ENCODE measurements at places on chromosomes 2 and 18.

DNA sequence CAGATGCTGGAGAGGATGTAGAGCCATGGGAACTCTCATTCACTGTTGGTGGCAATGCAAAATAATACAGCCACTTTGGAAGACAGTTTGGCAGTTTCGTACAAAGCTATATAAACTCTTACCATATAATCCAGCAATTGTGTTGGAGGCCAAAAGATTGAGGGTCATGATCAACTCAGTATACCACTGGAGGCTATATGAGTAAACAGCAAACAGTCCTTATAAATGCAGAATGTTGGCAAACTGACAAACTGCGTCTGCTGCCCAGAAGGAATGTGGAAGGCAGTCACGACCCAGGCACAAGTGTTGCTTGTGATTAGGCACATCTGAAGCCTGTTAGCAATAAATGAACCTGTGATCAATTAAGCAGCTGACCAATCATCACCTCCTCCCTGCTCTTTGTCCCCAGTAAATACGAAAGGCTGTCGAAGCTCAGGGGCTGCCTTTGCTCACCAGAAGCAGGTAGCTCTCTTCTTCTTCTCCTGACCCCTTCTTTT, 98.1 kb upstream of the SPOPL start:
- DNase-seq, result peak; percentile 4

DNA sequence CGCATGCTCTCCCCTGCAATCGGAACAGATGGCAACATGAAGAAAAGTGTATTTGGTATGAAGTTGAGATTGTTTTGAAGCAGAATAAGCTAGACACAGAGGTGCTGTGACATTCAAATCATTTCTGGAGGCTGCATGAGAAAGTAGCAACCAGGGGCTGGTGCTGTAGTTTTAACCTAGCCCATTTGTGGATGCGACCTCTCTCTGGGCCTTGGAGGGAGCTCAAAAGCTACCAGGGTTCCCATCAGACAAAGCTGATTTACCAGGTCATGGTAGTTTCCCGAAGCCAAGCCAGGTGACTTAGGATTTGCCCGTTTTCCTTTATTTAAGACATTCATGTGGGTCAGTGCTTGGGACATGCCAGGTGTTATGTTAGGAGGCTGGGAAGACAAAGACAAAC, 77.5 kb downstream of the CIB4 start:
- DNase-seq, result no peak

DNA sequence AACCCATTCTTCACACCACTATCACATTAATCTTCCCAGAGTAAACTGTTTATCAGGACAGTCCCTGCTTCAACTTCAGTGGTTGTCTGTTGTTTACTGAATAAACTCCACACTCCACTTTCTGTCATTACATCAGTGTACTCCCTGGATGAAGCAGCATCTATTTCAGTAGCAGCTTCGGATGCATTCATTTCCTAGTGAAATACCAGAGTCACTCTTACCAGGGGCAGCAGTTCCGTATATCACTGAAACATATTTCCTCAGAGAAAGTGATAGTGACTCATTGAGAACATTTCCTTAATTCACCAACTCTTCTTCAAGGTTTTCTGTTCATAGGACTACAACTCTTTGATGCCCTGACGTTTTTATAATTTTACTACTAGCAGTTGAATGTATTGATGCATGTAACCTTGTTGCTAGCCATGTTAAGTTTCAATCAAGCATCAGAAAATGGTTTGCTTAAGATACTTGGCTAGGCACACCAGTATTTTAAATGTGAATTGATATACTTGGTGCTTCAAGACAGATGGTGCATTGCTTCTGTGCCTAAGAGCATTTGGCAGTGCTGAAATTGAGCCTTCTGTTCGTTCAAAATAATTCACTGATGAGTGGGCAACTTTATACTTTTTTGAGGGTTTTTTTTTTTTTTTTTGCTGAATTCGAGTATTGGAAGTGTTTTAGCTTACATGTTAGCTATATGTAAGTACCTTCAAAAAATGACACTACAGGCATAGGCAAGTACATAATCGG, 92.3 kb downstream of the UBE2E3 start:
- peak; percentile 46 for DNase-seq

- peak; percentile 82 for DNase-seq
Observed at GRCh38 chr2:240326246-240326645, 109.2 kb upstream of the GPC1 start.

DNA sequence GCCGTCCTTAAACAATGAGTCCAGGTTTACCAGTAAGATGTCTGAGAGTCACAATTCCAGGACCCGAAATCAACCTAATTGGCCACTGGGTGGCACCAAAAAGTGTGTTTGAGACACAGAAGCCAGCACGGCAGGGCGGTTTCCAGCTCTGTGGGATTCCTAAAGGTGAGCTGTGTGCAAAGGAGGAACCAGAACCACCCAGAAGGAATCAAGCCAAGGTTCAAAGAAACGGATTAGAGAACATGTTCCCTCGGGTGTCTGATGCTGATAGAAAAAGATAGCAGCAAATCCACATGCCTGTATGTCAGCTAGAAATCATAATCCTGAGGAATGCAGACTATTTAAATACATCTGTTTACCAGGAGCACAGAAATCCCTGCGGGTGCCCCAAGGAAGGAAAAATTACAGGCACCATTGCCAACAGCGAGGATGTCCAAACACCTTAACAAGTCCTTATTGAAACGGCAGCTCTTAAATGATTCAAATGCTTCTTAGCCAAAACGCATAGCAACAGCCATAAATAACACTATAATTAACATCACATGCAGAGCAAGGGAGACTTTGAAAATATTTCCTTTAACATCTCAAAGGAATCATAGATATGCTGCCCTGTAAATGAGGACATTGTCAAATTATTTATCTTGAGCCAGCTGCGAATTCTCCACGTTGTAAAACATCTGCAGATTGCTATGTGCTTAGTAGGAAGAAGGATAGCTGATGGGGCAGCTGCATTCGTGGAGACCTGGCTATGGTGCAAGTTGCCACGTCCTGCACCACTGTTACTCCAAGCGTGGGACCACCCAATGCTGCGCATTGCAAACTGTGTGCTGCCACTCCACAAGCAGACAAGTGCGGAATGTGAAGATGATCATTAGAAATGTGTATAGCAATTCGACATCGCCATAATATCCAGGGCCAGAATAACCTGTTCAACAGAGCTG, 318.7 kb upstream of the NCKAP5 start:
- peak; percentile 88 for DNase-seq

DNA sequence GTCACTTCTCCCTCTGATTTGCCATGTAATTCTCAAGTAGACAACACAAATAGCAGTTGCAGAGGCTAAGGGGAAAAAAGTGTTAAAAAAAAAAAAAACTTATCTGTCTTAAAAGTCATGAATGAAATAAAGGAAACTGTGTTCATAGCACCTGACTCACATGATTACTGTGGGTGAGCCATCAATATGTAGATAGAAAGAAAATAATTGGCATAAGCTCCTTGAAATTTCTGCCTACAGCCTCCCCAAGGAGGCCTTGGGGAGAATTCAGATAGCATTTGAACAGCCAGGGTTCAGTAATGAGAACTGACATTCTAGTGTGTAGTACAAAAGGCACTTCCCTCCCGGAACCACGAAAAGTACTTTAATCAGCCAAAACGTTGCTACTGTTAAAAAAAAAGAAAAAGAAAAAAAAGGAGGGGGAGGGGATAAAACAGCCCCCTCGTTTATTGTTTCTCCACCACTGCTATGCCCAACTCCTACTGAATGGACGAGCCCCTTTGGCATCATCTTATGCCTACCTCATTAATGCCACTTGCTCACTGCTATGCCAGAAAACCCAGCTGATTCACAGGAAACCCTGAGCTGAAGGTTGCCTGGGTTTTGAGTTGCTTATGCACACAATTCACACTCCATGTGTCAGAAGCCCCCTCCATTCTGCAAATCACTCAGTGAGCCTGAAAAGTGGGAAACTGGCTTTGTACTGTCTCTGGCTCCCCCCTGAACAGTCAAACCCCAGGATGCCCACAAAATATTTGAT, 65.5 kb upstream of the KLF7 start:
- DNase-seq, result peak; percentile 54

DNA sequence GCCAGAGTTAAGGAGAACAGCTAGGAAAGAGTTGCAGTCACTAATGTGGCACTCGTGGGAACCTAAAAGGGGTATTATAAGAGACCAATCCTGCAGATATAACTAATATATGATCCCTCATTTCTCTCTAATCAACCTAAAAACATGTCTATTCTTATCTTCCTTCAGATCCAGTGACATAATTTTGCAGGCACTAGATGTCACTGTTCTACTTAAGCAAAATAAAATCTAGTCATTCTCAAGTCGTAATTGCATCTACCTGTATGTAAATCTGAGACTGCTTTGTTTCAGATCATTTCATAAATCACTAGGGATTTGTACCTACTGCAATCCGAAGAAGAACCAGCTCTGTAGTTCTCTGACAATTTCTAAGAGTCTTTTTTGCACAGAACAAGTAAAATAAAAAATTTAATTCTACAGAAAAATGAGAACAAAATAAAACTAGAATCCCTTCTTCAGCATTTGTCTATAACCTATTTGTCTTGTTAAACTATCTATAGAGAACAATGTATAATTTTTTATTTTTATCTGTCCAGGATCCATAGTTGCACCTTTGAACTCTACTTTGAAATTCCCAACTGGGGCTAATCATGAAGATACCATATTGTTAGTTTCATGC, 56.5 kb upstream of the ERBB4 start:
- peak; percentile 13 for DNase-seq

DNA sequence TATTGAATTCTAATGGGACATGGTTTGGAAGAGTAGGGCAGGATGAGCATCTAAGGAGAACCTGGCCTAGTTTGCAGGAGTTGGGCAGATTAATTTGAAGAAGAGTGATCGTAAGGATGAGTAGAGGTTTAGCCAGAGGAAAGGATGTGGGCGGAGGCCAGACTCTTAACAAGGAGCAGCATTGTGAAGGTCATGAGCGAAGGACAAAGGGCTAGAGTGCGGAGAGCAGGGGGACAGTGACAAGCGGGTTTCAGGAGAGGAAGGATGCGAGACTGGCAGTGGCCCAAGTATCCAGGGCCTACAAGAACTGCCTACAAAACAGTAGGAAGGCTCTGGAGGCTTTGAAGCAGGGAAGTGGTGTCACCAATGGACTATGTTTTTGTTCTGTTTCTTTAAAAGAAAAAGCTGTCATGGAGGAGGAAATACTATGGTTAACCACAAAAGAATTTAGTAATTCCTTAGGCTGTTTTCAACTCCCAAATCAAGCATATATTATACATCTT, 20.1 kb downstream of the SLC66A3 start:
- DNase-seq, result peak; percentile 80

- DNase-seq, result peak; percentile 34
Observed at GRCh38 chr2:42793334-42794270, 1.2 kb upstream of the HAAO start.

DNA sequence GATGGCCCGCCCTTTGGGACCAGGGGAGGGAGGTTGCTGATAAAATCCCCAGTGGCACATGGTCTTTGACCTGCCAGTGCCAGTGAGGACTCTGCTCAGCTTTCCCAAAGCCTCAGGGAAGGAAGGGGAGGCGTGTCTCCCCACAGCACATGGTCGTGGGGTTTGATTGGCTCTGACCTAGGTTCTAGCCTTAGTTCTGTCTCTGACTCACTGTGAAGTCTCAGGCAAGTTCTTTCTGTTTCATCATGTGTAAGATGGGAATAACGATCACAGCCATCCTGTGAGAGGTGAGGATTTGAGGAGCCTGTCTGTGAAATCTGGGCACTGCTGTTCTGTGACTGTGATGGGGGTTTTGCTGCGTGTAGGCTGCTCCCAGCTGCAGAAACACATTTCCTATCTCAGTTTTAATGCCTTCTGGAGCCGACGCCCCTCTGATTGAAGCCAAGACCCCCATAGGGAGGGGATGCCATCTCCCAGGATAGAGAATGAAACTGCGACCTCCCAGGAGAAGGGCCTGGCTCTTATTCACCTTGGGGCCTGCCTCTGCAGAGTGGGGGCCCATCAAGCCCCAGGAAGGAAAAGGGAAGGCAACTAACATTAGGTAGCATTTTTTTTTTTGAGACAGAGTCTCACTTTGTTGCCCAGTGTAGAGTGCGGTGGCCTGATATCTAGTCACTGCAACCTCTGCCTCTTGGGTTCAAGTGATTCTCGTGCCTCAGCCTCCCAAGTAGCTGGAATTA, 84.0 kb downstream of the DDX1 start:
- DNase-seq, result peak; percentile 3

Measured in EH (cell line).